ENCODE measurements at places on chromosomes 12 and 14. TPM values are rescaled to one million over a fixed set of nuclear protein-coding genes. Genes with fewer than 3 reads are reported as not detected.

The LHX5 gene
- total RNA-seq: not detected

The SSTR1 gene
- not detected for total RNA-seq

The C12orf50 gene
- total RNA-seq: 0.12 TPM

- DNase-seq: peak; percentile 23
These were observed 84.5 kb downstream of the CHGA start for GRCh38 chr14:93007225-93007997.

DNA sequence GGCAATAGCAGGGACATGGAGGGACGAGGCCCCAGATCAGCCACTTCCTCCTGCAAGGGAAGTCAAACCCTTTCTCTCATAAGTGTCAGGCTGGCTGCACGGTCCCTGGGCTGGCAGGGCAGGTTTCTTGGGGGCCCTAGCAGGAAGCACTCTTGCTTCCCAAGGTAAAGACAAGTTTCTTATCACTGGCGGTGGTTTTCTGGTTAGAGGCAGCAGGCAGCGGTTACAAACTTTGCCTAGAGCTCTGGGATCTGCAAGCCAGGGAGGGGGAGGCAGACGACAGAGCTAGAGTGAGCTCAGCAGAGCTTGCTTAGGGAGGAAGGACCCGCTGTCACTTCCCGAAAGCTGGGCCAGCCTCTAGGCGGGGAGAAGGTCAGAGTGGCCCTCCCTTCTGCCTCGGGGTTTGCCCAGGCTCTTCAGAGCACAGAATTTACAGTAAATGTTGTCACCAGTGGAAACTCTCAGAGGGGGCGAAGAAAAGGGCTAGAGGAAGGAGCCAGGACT is 20.4 kb downstream of the BATF start:
- DNase-seq: peak; percentile 65

DNA sequence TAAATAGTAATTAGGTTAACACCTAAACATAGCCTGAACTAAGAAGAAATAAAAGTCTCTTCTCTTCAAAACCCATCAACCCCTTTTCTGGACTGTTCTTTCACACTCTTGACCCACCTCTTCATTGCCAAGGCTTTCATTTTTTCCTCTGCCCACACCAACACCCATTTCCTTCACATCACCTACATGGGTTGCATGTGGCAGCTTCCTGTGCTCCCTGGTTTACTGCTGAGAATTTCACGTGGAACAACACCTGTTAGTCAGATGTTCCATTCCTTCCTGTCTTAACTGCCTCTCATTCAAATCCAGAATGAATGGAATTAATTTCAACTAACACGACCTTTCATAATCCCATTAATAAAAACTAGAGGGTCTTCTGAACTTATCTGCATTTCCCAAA is 157.3 kb downstream of the BCAT1 start:
- DNase-seq: no peak

DNA sequence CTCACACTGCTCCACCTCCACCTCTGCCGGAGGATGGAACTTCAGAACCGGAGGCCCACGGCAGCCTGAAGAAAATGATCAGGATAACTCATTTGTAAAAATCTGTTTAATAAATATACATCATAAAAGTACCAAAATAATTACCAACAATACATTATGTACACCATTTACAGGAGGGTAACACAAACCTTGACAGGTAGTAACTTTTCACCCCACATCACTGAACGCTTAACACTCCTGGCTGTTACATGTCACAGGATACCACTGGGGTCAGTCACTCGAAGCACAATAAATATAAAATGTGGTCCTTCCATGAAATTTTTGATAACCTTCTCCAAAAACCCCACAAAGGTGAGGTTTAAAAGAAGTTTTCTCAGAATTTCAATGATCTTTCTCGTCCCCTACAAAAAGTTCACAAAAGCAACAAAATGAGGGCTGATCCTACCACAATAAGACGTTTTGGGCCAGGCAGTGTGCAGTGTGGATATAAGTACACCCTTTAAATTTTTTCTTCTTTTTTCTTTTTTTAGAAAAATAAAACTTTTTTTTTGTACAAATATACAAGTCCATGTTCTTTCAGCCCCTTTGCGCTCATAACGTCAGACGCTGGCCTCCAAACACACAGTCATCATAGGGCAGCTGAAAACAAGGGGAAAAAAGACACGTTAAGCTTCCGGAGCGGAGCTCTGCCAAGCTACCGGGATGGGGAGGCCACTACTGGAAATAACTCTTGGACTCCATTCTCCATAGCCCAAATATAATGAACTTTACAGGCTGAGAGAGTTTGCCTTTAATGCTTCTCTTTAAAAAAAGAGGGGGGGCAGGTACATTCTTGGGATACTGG is 2.9 kb downstream of the NFKBIA start:
- no peak for DNase-seq
